ENCODE measurements at places on chromosomes 6 and 20. TPM values are rescaled to one million over a fixed set of nuclear protein-coding genes. Genes with fewer than 3 reads are reported as not detected.

PDE10A gene
- 37.4 TPM for total RNA-seq

PEX7 gene
- 5.7 TPM for total RNA-seq

- no peaks in the 10 kb centered on the region for H3K36me3 ChIP-seq
- H3K27ac ChIP-seq: no peak overlapping the region
- DNase-seq: no peak
- H3K4me3 ChIP-seq: no peak overlapping the region
- H3K27me3 ChIP-seq: no peaks in the 10 kb centered on the region
These were observed 54.1 kb upstream of the CST7 start for GRCh38 chr20:24894967-24895366.

DNA sequence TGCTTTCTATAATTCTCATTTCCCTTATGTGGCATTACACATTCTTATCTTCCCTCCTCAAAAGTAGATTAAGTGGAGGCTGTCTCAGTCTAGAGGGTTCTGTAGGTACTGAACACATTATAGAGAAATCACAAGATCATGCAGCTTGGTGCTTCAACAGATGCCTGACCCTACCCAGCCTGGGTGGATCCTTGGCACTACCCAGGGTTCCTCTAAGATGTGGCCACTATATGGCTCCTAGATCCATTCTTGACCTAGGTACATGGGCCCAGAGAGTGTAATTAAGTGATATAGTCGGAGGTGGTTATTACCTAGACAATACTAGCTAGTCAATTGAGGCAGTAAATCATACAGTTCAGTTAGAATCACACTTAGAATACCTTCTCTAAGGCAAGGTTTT lies 213.9 kb downstream of the AKAP7 start:
- H3K4me1 ChIP-seq: no peaks in the 10 kb centered on the region
- H3K27ac ChIP-seq: no peak overlapping the region
- H3K4me3 ChIP-seq: no peak overlapping the region

ADGRB3 gene
- total RNA-seq: 0.69 TPM

- H3K4me1 ChIP-seq: peaks cover 2% of the 10 kb centered on the region
- H3K27ac ChIP-seq: no peak overlapping the region
- H3K27me3 ChIP-seq: no peaks in the 10 kb centered on the region
These were observed 11.4 kb downstream of the SLC35F1 start for GRCh38 chr6:117918454-117918853.

DNA sequence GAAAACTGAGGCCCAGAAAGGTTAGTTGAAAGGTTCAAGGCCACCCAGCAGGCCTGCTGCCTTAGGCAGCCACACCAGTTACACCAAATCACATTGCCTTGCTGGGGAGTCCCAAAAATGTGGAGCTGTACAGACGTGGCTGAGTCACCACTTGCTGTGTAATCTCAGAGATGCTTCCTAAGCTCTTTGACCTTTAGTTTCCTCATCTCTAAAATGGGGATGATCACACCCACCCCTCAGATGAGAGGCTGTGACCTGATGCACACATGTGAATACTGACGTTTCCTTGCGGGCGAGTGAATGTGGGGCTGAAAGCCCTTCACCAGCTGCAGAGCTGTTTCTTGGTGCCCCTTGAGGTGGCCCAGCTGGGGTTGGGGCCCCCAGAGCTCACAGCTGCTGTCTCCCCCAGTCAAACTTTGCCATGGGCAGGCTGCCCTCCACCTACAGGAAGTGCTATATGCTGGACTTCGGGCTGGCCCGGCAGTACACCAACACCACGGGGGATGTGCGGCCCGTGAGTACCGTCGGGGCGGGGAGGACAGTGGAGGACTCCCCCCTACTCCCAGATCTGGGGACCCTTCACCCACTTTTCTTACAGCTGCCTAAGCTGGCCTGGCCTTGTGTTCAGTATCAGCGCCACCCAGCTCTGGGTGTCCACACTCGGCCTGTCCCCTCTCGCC lies 11.0 kb downstream of the TTBK1 start:
- H3K27ac ChIP-seq: no peak overlapping the region
- H3K27me3 ChIP-seq: no peaks in the 10 kb centered on the region
- H3K4me1 ChIP-seq: peaks cover 1% of the 10 kb centered on the region
- no peak for DNase-seq

- peak overlapping the region; percentile 69 for H3K4me3 ChIP-seq
- H3K36me3 ChIP-seq: no peaks in the 10 kb centered on the region
- peaks cover 3% of the 10 kb centered on the region for H3K4me1 ChIP-seq
- no peaks in the 10 kb centered on the region for H3K27me3 ChIP-seq
- peak; percentile 78 for DNase-seq
These were observed 23.7 kb downstream of the ZNF311 start for GRCh38 chr6:28981431-28981832.

DNA sequence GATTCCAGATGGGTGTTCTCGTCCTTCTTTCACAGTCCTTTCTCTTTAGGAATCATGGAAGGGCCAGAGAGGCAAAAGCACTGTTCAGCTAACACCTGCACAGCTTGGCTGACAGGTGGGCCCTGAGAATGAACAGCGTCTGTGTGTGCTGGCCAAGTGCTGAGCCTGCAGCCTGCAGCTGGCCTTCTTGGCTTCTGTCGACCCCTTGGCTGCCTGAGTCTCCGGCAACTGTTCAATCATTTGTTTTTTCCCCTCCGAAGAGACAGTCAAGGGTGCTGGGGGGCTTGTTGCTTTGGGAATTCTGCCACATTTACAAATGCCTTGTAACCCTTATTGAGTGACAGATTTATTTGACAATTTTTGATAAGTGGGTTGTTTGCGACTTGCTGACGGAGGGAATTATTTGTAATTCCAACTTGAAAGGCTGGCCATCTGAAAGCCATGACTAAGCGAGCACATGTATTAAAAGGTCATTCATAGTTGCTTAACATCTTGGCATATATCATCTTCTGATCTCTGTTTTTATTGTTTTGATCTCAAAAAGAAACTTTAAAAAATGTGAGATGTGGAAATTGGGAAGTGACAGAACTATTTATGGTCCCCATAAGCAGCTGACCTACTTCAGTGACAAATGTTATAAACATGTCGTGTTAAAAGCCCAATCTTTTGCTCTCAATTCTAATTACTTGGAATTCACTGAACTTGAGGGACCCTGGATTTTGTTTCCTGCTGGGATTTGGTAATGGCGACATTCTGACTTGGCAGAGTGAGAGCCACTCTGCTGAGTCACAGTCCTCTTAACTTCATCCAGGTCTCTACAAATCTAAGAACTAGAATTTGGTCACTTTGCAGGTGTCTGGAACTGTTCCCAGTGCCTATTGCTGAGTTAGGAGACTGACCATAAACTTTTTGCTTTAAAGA lies 41.9 kb upstream of the FERMT1 start:
- H3K4me3 ChIP-seq: no peak overlapping the region
- DNase-seq: no peak
- H3K4me1 ChIP-seq: no peaks in the 10 kb centered on the region
- no peaks in the 10 kb centered on the region for H3K27me3 ChIP-seq

GRCh38 chr20:32450484-32451061 lies 92.4 kb downstream of the ASXL1 start:
- no peaks in the 10 kb centered on the region for H3K27me3 ChIP-seq
- peaks cover 23% of the 10 kb centered on the region for H3K4me1 ChIP-seq
- DNase-seq: peak; percentile 72
- no peaks in the 10 kb centered on the region for H3K36me3 ChIP-seq
- H3K27ac ChIP-seq: no peak overlapping the region

DNA sequence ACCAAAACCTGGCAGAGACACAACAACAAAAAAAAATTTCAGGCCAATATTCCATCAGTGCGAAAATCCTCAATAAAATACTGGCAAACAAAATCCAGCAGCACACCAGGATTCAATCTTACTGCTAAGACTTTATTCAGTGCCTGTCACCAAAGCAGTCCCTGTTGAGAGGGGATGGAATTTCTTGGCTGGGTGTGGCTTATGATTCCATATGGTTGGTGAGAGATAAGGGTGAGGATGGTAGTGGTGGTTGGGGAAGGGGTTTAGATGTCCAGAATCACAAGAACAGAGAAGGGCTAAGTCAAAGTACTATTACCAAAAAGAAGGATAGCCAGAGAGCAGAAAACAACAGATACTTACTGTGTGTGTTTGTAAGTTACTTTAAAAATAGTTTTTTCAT lies 152.8 kb upstream of the SLC35B3 start:
- no peaks in the 10 kb centered on the region for H3K36me3 ChIP-seq
- DNase-seq: no peak
- no peak overlapping the region for H3K27ac ChIP-seq

DNA sequence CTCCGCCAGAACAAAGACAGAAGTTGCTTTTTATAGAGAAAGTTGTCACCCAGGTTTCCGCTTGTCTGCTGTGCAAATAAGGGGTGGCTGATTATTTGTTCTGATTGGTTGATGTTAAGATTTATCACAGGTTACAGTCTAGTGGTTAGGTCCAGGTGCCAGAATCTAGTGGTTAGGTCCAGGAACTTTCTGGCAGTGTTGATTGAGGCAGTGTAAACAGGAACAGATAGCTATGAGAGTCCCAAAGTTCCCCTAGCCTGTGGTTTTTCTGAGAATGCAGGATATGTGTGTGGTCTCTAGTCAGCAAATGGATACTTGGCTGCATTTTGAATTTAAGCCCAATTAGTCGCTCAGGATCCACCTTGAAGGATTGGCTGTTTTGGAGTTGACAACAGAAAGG lies 148.0 kb downstream of the TMEM200A start:
- H3K27me3 ChIP-seq: no peaks in the 10 kb centered on the region
- no peaks in the 10 kb centered on the region for H3K36me3 ChIP-seq
- DNase-seq: no peak
- H3K4me1 ChIP-seq: peaks cover 1% of the 10 kb centered on the region

GRCh38 chr6:79949233-79949632 lies 1.9 kb upstream of the ELOVL4 start:
- no peak overlapping the region for H3K27ac ChIP-seq
- peak; percentile 33 for DNase-seq
- H3K27me3 ChIP-seq: no peaks in the 10 kb centered on the region
- H3K36me3 ChIP-seq: no peaks in the 10 kb centered on the region

DNA sequence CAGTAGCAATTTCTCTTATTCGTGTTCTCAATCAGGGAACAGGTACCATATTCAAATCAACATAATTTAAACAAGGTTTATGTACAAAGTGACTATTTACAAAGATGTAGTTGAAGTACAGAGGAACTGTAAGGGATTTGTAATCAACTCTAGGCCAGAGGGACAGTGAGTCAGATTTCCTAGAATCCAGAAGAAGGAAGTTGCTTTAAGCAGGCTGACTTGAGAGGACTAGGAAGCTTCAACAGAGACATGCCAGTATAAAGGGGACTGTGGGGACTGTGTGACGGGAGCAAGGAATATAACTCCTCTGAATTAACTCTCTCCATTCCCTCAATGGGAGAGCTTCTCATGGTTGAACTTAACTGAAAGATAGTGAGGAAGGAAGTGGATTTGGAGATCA lies 427.4 kb upstream of the JAG1 start:
- no peaks in the 10 kb centered on the region for H3K27me3 ChIP-seq
- H3K27ac ChIP-seq: no peak overlapping the region
- no peak overlapping the region for H3K4me3 ChIP-seq
- no peaks in the 10 kb centered on the region for H3K4me1 ChIP-seq

DNA sequence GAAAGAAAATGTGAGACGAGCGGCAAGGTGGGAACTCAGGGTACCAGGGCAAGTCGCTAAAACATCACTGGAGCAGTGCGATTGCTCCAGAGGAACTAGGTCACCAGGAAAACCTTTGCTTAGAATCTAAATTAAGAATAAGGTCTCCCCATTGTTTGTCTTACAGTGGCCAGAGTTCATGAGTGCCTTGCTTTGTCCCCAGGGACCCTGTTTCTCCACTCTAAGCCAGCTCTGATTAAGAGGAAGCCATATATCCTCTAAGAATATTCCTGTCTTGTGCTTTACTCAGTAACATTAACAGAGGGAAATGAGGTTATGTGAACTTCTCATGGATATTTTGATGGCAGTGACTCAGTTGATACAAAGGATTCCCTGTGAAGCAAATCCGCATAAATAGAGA lies 305.8 kb downstream of the CD83 start:
- H3K36me3 ChIP-seq: no peaks in the 10 kb centered on the region
- no peaks in the 10 kb centered on the region for H3K27me3 ChIP-seq
- no peaks in the 10 kb centered on the region for H3K4me1 ChIP-seq

MYB gene
- 1.9 TPM for total RNA-seq

PPIL6 gene
- total RNA-seq: 9.1 TPM

GRCh38 chr6:145968051-145968450 lies 3.9 kb upstream of the SHPRH start:
- no peak overlapping the region for H3K4me3 ChIP-seq
- no peaks in the 10 kb centered on the region for H3K27me3 ChIP-seq
- H3K36me3 ChIP-seq: no peaks in the 10 kb centered on the region
- DNase-seq: no peak

- no peak for DNase-seq
- no peak overlapping the region for H3K4me3 ChIP-seq
- no peak overlapping the region for H3K27ac ChIP-seq
- H3K27me3 ChIP-seq: no peaks in the 10 kb centered on the region
These were observed 140.4 kb downstream of the DTNBP1 start for GRCh38 chr6:15522427-15522826.

DNA sequence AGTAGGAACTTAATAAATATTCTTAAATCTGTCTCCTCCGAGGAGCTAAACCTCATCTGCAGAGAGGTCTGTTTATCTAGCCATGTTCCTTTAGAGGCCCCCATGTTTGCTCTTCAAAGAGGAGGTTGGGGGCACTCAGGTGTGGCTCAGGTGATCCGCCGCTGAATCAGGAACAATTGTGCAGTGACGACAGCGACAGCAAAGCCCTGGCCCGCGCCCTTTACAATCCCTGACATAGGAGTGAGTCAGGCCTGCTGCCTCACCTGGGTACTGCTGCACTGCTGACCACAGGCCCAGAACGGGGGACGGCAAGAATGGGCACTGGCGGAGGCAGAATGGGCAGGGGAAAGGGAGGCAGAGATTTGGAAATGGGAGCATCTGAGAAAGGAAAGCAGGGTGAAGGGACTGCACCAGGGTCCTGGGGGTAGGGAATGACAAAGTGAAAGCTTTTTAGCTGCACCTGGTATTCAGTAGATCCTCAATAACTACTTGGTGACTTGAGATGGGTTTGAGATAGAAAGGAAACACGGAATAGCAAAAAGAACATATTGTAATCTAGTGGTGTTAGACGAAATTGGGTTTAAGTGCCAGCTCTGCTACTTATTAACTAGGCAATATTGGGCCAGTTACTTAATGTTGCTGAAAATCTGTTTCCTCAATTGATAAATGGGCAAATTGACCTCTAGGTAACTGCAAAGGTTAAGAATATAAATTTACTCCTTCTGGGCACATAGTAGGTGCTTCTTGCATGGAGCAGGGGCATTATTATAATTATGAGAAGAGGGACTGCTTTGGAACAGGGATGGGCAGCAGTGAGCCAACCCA lies 5.4 kb upstream of the IER3 start:
- no peak overlapping the region for H3K27ac ChIP-seq
- no peaks in the 10 kb centered on the region for H3K27me3 ChIP-seq
- H3K4me1 ChIP-seq: peaks cover 18% of the 10 kb centered on the region
- no peak overlapping the region for H3K4me3 ChIP-seq

DNA sequence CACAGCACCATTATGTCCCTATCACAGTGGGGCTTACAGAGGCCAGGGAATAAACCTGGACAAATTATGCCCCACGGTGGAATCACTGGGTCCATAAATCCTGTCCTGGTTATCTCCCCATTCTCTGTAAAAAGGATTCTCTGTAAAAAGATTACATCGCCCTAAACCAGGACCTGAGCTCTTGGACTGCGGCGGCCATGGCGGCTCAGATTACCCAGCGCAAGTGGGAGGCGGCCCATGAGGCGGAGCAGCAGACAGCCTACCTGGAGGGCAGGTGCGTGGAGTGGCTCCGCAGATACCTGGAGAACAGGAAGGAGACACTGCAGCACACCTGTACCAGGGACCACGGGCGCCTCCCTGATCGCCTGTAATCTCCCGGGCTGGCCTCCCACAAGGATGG lies 8.4 kb upstream of the HLA-A start:
- no peak for DNase-seq
- no peaks in the 10 kb centered on the region for H3K27me3 ChIP-seq
- no peaks in the 10 kb centered on the region for H3K36me3 ChIP-seq
- no peak overlapping the region for H3K4me3 ChIP-seq
- H3K27ac ChIP-seq: no peak overlapping the region

Measured in ovary (tissue), 10 donors.